ENCODE measurements at places on chromosomes 16 and 17.

- no peak for DNase-seq
Observed at GRCh38 chr17:63682441-63682840, 17.5 kb downstream of the LIMD2 start.

- no peak for DNase-seq
Observed at GRCh38 chr17:32116937-32117336, 25.4 kb upstream of the RHOT1 start.

- DNase-seq = no peak
Observed at GRCh38 chr16:81842564-81843242, 63.6 kb downstream of the PLCG2 start.

- DNase-seq = no peak
Observed at GRCh38 chr17:73800893-73801292, 156.6 kb upstream of the SDK2 start.

DNA sequence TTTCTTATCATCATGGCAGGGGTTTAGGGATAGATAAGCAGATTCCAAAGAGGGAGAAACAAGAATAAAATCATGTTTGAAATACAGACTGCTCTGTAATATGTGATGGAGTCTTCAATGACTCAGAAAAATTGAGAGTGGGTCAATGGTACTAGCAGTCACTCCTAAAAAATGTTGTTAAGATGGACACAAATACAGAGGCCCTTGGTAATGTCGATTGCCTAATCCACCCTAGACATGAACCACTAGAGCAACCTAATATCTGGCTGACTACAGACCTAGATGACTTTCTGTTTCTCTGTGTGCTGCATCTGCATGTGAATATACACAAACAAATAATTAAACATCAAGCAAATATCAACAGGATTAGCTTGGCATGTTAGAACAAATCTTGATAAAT, 135.8 kb downstream of the CDH8 start:
- DNase-seq = no peak

GRCh38 chr16:17222871-17223401, 247.8 kb downstream of the XYLT1 start:
- DNase-seq = no peak

- no peak for DNase-seq
Observed at GRCh38 chr16:48235556-48236136, 8.5 kb upstream of the LONP2 start.

Data from ecto neural progenitor cell (in vitro differentiated cells).